ENCODE measurements at places on chromosomes 1 and 21. TPM values are rescaled to one million over a fixed set of nuclear protein-coding genes. Genes with fewer than 3 reads are reported as not detected.

Gene AUNIP
- total RNA-seq, result 6.5 TPM

Gene IGSF3
- total RNA-seq, result 0.83 TPM

Gene HSPA6
- 1.1 TPM for total RNA-seq

Gene LCE1E
- not detected for total RNA-seq

Gene FMO3
- total RNA-seq, result not detected

Gene OR2L2
- 0.07 TPM for total RNA-seq

Gene ROR1
- total RNA-seq, result 0.05 TPM

Gene KIF21B
- total RNA-seq, result 94.7 TPM

Gene HRNR
- not detected for total RNA-seq

Gene MMEL1
- 2.0 TPM for total RNA-seq

Gene RAB3B
- total RNA-seq, result not detected

Gene CD1D
- total RNA-seq, result not detected

Gene ADAMTS4
- 2.4 TPM for total RNA-seq

Gene HSD3B2
- total RNA-seq, result not detected

Gene RPS6KC1
- 14.7 TPM for total RNA-seq

Gene RIPPLY3
- total RNA-seq, result not detected

Data from T-helper 1 cell treated with Interleukin-12 subunit alpha and Interleukin-12 subunit beta and Interleukin-4 antibody, amounts not matched to agents 30 ng/mL and 1 ng/mL, for 36 hours (primary cell).